ENCODE measurements at places on chromosomes 12 and 14.

DNA sequence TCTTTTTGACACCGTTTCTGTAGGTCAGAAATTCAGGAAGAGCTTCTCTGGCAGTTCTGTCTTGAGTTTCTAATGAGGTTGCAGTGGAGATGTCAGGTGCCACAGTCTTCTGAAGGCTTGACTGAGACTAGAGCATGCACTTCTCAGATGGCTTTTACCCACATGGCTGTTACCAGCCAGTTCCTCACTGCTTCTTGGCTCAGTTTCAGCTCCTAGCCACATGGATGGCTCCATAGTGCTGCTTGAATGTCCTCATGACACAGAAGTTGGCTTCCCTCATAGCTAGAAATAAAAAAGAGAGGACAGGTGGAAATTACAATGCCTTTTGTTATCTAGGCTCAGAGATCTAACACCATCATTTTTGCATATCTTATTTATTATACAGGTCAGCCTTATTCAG, 38.1 kb upstream of the SLC2A13 start:
- DNase-seq: no peak

- DNase-seq: no peak
These were observed 30.8 kb downstream of the COA8 start for GRCh38 chr14:103593577-103593976.

DNA sequence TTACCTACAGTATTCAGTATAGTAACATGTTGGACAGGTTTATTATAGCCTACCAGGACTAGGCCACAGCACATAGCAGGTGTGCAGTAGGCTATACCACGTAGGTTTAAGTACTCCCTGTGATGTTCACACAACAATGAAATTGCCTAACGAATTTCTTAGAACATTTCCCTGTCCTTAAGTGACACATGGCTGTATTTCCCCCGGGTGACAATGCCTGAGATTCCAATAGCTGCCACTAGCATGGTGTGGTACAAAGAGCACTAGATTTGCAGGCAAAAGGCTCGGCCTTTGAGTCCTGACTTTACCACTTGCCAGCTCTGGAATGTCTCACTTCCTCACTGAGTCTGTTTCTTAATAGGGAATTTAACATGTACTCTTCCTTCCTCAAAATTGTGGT, 19.7 kb downstream of the PTPN21 start:
- DNase-seq: no peak

- no peak for DNase-seq
These were observed 28.1 kb downstream of the CBX5 start for GRCh38 chr12:54251667-54252284.

DNA sequence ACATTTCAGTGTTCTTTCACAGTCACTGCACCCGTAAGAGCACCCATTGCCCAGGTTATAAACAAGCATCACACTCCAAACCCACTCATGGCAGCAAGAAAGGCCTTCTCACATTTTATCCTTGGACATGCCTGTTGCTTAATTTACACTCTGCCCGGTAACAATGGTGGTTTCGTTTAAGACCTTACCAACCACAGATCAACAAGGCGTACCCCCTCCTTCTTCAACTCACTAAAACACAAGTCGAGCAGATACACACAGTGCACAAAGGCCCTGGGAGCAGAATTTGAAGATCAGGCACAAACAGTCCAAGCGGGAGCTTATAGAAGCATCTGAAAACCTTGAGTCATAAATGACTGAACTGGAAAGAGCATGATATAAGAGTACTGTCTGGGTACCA, 98.1 kb downstream of the GALC start:
- no peak for DNase-seq

DNA sequence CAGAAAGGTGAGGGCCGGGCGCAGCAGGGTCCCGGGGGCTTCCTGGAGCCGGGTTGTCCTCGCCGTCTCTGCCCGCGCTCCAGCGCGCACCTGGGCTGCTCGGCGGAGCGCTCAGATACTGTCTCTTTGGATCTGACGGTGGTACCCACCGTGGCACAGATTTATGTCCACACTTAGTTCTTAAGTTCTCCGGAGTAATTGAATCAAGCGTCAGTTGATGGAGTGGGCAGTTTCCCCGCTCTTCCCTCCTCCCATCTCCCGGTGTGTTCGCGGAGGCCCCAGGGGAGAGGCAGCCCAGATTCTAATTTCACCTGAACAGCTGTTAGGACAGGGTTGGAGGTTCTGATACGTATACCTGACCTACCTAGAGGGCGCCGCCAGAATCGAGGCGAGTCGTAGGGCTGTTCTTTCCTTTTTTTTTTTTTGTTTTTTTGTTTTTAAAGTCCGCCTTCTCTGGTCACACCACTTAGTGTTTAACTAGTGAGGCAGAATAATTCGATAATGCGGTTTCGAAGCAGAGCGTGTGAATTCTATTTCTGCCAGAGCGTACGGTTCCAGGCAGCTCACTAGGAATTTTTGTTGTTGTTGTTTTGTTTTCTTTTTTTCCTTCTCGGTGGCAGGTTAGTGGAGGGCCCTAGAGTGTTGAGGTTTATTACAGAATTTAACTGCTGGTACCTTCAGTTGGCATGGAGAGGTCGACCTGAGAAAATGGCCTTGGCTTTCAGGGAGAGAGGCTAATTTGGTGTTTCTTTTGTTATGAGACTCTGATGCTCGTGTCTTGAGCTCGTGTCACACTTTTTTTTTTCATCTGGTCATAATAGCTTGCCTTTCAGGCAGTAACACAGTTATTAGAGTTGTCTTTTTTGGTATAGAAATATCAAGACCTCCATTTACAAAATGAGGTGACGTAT, 22.3 kb upstream of the GNS start:
- no peak for DNase-seq

DNA sequence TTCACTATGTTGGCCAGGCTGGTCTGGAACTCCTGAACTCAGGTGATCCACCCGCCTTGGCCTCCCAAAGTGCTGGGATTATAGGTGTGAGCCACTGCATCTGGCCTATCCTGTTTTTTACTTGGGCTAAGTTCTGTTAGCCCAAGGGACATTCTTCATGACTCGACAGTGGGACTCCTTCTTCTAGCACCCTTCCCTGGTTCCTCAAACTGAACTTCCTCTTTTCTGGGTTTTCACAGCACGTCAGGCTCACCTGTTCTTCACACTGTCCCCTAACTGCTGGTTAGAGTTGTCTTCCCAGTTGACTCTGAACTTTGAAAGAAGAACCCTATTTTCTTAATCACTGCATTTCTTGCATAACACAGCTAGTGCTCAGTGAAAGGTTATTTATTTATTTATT, 22.5 kb downstream of the CABP1 start:
- DNase-seq: no peak
